Glomerular endothelial cell (primary cell): ENCODE measurements at places on chromosomes 13 and 19.

- no peak for DNase-seq
These were observed 1084.4 kb upstream of the SPRY2 start for GRCh38 chr13:81425286-81425685.

- no peak for DNase-seq
These were observed 129.3 kb downstream of the KCNRG start for GRCh38 chr13:50144246-50145160.

GRCh38 chr13:112990783-112991182 lies 21.8 kb downstream of the MCF2L start:
- DNase-seq: no peak

DNA sequence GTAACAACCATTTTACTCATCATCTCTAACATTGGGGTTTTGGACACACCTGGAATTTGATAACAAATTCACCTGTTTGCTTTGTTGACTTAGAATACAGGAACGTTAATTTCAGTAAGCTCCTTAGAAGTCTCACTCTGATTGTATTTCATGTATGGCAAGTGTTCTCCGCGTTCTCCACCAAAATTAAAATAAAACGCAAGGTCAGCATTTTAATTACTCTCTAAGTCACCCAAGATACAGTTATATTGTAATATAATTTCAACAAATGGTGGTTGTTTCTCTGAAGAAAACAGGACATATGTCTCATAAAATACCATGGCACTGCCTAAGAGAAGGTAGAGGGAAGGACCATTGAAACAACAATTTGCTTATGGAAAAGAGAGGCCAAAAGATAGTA lies 742.1 kb downstream of the LIG4 start:
- no peak for DNase-seq

- no peak for DNase-seq
These were observed 62.3 kb upstream of the ZNF724 start for GRCh38 chr19:23312515-23312914.
